ENCODE measurements at places on chromosomes 13 and 19.

DNA sequence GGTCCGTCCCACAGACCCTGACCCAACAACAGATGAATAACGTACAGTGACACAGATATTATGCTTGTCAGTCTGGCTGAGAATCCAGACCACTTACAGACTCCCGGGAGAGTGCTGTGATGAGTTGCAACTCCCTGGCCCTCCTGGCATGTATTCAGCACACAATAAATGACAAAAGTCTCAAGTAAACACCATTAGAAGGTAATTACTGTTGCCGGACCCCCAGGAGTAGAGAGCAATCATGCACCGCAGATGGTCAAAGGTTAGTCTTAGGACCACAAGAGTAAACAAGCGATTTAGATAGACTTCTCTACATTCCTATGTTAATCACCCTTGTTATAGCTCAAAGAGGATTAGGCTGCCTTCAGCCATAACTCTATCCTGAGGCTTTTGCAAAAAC, 726.4 kb upstream of the GPC6 start:
- DNase-seq, result no peak

DNA sequence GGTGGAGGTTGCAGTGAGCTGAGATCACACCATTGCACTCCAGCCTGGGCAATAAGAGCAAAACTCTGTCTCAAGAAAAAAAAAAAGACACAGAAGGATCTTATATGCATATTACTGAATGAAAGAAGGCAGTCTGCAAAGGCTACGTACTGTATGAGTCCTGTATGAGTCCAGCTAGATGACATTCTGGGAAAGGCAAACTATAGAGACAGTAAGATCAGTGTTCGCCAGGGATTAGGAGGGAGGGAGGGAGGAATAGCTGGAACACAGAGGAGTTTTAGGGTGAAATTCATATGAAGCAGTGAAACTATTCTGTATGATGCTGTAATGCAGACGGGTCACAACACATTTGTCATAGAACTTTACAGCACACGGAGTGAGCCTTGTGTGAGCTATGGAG, 165.9 kb upstream of the RNF113B start:
- DNase-seq, result no peak

DNA sequence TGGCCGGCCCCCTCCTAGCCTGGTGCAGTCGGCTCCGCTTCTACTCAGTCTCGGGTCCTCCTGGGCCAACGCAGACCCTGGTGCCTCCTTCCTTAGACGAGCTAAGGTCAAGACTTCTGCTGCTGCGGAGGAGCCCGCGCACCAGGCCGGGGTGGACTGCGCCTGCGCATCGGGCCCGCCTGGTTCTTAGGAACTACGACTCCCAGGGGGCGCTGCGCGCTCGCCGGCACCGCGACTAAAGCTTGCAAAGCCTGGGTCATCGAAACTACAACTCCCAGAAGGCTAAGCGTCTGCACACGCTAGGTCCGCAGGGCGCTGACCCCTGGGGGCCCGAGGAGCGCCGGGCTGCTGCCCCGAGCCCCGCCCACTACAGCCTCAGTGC, at the start of gene ZNF835:
Gene ZNF835, minus strand, starts transcription at position 145 of the 382 bp plus-strand sequence. CDS start 6,559 bp downstream, outside the sequence.
- no peak for DNase-seq

DNA sequence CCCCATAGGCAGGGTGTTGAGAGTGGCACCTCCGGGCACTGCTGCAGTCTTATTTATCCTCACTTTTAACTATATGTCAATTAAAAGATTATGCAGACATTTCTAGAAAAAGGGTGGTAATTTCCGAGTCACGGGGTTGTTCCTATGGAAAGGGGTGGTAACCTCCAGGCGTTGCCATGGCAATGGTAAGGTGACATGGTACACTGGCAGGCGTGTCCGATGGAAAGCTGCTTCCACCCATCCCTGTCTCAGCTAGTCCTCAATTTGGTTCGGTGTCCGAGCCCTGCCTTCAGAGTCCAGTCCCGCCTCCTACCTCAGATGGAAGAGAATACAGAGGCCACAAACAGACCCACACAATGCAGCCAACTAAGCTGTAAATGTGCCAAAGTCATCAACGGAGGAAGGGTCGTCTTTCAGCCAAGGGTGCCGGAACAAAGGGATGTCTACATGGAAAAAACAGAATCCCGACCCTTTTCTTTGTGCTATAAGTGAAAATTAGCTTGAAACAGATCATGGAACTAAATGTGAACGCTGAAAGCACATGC, 72.6 kb upstream of the C13orf46 start:
- no peak for DNase-seq

DNA sequence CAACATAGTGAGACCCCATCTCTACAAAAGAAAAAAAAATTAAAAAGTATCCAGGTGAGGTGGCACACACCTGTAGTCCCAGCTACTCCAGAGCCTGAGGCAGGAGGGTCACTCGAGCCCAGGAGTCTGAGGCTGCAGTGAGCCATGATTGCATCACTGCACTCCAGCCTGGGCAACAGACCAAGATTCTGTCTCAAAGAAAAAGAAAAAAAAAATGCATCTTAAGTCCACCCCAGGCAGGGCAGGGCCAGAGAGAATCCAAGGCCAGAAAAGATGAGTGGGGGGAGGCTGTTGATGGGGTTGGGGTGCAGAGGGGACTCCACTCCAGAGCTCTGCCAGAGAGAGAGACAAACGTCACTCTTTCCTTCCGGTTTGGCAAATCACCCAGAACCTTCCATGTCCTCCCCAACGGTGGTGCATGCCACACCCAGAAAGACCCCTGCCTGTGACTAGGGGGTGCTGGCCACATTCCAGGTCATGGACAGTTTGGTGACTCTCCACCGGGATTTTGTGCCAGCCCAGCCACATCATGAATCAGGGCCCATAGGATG, 431 bp downstream of the FUT3 start:
- peak; percentile 32 for DNase-seq
